ENCODE measurements at places on chromosomes 6 and 20.

DNA sequence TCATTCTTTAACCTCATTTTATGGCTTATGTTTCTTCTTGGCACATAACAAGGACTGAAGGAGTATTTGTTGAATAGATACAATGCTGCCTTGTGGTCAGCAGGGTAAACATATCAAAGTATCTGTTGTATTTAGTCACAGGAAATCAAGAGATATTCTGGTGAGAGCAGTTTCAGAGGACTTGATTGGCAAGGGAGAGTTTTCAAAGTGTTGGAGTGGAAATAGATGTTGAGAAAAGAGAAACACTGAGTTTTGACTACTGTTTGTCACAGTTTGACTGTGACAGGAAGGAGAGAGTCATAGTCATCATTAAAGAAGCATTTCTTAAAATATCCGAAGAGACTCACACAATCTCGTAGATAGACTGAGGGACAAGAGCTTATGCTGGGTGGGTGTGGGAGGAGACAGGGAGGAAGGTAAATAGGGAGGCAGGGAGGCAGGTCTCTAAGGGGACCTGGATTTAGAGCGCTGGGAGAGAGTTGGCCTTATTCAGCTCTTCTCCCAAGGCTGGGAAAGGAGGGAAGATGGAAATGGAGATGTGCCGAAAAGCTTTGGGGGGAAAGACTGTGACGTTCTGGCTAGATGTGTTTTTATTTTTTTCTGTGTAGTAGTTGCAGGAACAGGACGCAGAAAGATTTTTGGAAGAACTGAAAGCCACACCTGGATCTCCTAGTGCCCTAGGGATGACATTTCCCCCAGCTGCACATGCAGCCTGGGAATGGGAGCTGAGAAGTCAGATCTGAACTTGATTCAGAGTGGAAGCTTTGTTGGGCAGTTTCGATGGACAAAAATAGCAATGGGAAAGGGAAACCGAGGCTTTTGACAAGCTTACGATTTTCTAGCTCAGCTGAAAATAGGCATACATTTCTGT is 65.0 kb upstream of the IFNGR1 start:
- DNase-seq = no peak

DNA sequence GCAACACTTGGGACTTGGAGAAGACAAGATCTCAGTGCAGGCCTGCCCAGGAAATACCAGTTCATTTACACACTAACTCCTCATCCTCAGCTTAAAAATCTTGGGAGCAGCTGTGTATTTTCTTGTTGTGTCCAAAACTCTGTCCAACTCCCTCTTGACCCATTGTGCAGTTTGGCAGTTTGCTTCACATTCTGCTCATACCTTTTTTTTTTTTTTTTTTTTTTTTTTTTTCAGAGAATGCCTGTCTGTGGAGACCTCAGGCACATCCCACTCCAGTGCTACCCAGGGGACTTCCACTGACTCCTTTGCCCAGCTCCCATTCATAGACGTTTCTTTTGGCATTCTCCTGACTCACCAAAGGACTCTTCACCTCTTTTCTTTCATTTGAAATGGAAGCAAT is 265.8 kb upstream of the TCF21 start:
- DNase-seq = no peak

DNA sequence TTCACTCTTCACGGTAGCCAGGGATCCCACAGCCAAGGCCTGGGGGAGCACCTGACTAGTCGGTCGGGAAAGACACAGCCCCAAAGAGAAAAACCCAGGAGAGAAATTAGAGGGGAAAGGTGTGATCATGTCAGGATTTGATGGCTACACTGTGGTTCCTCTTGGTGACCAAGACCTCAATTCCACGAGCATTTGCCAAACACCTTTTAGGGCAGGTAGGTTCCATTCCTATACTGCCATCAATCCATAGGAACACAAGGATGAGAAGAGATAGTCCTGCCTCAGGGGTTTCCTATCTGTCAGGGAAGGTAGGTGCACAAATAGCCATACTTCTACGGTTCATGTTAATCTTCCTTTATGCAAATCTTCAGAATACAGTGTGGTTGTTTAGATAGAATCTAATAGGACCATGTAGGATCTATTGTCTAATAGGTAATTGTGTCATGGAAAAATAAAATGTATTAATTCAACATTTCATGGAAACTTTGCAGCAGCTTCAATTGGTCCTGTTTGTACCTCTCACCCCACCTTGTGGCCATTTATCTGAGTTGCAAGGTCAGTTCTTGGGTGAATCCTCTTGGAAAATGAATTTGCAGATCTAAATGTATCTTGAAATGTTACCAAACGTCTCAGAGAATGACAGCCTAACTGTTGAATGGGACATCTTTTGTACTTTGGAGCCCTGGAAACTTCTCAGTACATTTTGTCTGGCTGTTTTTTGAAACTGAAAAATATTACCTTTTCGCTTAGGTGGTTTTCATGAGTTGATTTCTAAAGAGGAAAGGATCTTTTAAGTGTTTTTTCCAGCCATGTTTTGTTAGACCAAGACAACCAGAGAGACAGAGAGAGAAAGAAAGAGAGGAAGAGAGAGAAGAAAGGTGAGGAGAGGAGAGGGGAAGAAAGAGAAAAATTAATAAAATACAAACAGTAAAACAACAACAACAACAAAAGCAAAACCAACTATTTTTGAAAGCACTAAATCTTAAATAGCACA is 33.7 kb upstream of the IYD start:
- DNase-seq = peak; percentile 35

GRCh38 chr6:96505363-96505762 is 16.2 kb upstream of the UFL1 start:
- no peak for DNase-seq

DNA sequence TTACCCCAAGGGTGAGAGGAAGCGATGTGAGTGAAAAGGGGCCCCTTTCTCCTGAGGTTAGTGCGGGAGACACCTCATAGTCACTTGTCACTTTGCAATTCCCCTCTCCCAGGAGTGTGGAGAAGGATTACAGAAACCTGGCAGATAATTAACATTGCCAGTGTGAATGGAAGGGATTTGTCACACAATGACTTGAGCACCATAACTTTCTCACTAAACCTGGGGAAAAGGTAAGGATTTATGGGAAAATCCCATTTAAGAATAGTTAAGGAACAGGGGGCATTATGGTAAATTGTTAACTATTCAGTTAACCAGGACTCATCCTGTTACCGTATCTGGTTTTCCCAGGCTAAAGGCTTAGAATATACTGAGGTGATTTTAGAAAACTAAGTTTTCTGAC is 219.5 kb upstream of the JAG1 start:
- no peak for DNase-seq

DNA sequence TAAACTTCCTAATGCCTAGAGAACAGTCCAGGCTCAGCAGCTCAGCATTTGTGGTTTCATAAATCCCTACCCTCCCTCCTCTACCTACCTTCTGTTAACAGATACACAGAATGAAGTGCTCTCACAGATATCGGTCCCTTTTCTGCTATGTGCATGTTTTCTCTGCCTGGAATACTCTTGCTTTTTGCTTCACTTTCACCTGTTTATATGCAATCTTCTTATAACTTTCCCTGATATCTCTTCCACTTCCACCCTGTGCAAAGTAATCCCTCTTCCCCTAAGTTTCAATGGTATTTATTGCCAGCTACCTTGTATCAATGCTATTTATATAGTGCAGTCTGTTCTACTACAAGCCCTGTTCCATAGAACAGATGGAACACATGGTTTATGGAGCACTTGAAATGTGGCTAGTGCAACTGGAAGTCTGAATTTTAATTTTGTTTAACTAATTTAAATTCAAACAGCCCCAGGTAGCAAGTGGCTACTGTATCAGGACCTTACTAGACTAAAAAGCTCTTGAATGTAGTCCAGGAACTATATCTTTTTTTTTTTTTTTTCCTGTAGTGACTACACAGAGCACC is 3.1 kb upstream of the TAB2 start:
- no peak for DNase-seq

GRCh38 chr20:44287272-44288097 is 23.5 kb downstream of the FITM2 start:
- no peak for DNase-seq

- DNase-seq = no peak
Observed at GRCh38 chr20:51275826-51276225, 252.9 kb upstream of the KCNG1 start.

DNA sequence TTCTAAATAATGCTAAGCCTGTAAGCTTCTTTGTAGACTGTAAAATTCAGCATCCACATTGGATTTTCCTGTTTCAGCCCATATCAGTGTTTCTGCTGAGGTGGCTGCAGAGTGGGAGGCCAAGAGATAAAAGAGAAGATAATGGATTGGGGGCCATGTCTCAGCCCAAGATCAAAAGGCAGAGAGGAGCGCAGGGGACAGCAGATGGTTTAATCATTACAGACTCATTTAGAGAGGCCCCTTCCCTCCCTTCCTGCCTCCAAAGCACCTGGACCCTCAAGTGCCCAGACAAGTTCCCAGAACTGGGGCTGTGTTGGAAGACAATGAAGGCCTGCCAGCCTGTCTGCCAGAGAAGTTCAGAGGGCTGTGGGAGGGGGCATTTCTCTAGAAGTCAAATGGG is 20.4 kb upstream of the CTNNBL1 start:
- DNase-seq = no peak

DNA sequence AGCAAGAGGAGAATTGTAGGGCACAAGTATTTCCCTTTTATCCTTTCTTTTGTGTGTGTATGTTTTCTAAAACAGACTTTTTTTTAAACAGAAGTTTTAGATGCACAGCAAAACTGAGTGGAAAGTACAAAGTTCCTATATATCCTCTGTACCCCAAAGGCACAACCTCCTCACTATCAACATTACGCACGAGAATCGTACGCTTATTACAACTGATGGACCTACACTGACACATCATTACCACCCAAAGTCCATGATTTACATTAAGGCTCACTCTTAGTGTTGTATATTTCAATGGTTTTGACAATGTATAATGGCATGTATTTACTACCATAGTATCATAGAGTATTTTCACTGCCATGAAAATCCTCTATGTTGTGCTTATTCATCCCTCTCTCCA is 32.6 kb downstream of the MAN1A1 start:
- no peak for DNase-seq

DNA sequence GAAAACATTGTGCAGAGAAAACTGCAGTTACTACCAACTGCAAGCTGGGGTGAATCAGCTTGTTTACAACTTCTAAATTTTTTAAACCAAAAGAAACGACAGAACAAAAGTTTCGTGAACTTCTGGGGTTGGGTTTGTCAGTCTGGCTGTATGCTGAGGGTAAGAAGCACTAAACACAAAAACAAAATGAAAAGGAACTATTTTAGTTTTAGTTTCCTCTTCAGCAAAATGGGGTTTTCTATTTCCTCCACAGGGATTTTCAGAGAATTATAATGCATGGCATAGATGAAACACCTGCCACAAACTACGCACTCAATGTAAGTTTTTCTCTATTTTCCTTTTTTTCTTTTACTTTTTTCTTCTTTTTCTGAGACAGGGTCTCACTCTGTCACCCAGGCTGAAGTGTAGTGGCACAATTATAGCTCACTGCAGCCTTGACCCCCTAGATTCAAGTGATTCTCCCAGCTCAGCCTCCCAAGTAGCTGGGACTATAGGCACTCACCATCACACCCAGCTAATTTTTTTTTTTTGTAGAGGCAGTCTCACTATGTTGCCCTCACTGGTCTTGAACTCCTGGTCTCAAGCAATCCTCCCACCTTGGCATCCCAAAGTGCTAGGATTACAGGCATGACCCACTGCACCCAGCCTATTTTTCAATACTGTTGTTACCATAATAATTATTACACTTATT is 40.6 kb downstream of the CGA start:
- DNase-seq = no peak

DNA sequence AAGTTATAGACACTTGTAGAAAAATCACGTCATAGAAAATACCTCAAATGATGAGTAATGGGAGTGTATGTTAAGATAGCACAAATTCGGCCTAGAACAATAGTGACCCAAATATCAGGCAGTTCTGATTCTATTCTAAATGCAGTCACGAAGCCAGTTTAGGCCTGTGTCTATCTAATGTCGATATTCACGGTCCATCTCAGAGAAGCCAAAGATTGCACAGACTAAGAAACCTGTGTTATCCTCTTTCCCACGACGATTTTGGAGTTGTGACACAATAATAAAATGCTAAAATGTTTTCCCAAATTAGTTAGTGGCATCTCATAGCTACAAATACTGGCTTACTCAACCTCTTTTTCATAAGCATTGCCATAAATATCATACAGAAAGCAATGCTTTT is 4.0 kb downstream of the HIVEP2 start:
- no peak for DNase-seq

DNA sequence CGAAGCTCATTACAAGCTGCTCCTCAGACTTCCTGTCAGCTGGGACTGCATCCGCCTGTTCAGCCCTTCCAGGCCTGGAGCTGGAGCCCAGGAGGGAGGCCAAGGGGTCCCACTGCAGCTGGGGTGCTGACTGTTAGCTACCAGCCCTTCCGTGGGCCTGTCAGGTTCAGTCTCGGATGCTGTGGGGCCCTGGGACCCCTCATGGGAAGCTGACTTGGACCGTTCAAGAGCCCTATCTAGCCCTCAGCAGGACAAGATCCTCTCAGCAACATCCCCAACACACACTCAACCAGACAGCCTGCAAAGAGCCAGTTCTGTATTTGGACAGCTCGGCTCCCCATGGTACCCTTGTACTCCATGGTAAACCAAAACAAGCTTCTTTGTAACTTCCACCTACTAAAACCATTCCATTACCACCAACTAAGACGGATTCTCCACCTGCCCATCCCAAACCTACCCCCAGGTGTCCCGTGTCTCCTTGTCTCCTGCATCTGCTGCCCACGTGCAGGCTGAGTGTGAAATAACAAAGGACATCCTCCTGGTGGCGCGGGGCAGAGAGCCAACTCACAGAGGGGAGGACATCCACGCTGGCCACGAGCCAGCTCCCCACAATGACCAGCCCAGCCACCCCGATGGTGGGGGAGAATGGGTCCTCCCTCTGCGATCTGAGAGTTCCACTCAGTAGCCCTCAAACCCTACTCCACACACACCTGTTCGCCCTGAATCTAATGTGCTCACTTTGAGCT is 111.2 kb downstream of the TAF4 start:
- DNase-seq = no peak

- no peak for DNase-seq
Observed at GRCh38 chr6:20366082-20366830, 35.4 kb upstream of the E2F3 start.

DNA sequence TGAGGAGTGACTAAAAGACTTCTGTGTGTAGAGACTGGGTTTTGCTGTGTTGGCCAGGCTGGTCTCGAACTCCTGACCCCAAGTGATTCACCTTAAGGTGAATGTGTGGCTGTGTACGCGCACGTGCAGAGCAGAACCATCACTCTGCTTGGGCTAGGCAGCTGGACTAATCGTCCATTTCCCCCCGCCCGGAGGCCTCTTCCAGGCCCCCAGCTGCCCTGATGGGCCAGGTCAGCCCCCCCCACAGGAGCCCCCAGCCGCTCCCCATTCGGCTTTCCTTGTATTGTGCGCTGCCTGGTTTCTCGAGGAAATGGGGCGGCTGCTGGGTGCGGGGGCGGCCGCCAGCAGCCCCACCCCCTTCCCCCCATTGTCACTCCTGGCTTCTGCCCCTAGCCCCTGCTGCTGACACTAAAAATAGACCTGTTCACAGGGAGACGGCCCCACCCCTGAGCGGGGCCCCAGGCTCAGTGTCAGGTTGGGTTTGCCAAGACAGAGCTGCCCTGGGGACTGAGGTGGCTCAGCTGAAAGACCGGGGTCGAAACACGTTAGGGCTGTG is 24.6 kb upstream of the CSNK2A1 start:
- no peak for DNase-seq

Data from renal cortex interstitium (tissue), 15 donors.